Left kidney (tissue), 8 donors: ENCODE measurements at places on chromosomes 2 and 18.

DNA sequence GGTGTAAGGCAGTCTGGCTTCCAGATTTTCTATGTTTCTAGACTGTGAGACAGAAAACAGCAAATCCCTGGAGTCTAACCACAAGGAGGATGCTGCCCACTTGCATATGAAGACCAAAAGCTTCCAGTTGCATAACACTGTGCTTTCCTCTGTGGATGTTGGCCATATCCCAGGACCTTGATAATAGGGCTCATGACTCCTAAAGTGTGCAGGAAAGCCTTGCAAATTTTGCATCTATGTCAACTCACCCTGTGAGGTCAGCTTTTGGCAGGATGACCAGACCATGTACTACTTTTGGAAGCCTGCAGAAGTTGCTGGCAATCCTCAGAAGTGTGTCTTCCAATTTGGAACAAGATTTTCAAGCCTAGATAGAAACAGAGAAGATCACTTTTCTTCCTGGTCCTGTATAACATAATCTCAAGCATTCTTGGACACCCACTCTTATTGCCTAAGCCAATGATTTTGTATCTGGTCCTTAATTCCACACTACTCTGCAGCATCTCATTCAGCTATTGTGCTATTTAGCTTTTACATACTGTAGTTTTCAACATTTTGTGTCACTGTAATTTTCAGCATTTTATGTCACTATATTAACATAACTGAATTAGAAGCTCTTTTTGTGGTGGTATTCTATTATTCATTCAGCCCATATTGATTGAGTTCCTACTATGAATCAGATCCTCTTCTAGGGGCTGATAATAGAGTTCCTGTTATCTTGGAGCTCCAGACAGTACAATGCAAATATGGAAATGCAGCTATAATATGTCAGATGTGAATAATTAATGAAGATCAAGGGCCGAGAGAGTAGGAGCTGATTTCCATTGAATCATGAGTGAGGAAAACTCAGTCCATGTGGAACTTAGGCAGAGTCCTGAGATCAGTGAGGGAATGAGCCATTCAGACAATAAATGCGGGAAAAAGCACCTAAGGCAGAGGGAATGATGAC lies 85.3 kb upstream of the RAB27B start:
- DNase-seq = no peak

DNA sequence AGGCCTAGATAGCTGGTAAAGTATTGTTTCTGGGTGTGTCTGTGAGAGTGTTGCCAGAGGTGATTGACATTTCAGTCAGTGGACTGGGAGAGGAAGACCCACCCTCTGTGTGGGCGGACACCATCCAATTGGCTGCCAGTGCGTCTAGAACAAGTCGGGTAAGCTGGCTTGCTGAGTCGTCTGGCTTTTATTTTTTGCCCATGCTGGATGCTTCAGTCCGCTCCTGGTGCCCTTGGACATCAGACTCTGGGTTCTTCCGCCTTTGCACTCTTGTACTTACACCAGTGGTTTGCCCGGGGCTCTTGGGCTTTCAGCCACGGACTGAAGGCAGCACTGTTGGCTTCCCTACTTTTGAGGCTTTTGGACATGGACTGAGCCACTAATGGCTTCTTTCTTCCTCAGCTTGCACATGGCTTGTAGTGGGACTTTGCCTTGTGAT lies 24.3 kb downstream of the DIS3L2 start:
- DNase-seq = no peak

GRCh38 chr2:179226203-179226960 lies 38.2 kb downstream of the SESTD1 start:
- no peak for DNase-seq

DNA sequence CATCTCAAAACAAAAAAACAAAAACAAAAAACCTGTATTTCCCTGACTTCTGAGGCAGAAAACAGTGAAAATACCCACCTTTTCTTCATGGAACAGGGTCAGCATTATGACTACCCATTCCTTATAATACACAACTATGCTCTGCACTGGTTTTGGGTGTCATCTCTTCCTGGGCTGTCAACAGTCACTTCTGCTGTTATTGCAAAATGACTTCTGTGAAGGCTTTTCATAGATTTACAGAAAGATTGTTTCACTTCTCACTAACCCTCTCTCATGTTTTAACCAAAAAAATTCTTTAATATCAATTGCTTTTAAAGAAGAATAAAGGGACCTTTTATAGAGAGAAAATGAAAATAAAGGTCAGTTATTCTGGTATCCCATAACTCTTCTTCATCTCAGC lies 26.5 kb upstream of the PIK3C3 start:
- DNase-seq = no peak

DNA sequence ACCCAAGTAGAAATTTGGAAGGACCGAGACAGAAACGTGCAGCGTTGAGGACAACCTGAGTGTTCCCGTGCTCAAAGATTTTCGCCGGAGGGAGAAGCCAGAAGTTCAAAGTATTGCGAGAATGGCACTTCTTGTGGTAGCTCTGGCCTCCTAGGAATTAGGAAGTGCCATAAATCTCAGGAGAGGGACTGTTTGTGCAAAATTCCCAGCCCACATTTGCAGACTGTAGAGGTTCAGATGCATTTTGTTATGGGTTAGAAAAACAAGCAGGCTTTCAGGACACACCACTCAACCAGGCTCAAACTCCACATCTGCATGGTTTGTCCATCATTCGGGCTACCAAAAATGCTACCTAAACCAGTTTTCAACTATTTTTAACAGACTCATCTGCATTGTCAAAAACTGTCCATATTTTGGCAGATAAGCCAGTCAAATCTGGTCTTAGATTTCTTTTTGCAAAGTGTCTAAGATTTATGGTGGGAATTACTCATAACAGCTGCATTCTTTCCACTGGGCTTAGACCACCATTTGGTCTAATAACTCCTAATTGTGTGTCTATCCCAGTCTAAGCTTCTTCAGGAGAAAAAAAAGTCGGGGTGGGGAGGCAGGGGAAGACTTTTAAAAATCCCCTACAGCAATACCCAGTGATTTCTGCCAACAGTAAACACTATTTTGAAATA lies 422.9 kb downstream of the ARHGAP15 start:
- no peak for DNase-seq

DNA sequence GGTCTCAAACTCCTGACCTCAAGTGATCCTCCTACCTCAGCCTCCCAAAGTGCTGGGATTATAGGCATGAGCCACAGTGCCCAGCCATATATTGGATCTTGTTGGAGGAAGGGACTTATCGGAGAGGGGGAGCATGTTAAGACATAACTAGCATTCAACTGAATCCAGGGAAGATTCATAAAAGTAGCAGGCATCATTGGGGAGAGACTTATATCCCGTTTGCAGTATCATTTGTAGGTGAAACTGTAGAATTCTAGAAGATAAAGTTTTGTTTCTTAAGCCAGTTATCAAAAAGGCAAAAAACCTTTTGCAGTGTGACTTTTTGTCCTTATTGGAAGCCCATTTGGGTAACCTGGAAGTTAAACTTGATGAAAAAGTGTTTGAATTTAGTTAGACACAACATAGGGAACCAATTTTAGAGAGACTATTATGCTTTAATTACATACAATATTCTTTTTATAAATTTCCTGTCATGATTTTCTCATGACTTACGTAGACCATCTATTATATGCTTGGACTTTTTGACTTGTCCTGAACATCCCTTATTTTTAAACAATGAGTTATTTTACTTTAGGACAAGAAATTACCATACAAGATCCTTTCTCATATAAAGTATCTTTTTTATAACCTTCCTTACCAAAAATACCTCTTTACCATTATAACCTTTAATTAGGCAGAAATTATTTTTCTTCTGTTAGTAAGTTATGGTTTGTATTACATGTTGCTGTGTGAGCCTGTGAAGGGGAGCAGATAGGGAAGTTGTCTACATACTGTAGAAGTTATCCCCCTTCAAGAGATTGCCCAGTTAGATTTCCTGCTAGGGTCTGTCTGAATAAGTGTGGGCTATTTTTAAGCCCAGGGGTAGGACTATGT lies 20.3 kb downstream of the RAB3GAP1 start:
- no peak for DNase-seq

GRCh38 chr2:15645720-15646385 lies 54.2 kb downstream of the DDX1 start:
- no peak for DNase-seq

DNA sequence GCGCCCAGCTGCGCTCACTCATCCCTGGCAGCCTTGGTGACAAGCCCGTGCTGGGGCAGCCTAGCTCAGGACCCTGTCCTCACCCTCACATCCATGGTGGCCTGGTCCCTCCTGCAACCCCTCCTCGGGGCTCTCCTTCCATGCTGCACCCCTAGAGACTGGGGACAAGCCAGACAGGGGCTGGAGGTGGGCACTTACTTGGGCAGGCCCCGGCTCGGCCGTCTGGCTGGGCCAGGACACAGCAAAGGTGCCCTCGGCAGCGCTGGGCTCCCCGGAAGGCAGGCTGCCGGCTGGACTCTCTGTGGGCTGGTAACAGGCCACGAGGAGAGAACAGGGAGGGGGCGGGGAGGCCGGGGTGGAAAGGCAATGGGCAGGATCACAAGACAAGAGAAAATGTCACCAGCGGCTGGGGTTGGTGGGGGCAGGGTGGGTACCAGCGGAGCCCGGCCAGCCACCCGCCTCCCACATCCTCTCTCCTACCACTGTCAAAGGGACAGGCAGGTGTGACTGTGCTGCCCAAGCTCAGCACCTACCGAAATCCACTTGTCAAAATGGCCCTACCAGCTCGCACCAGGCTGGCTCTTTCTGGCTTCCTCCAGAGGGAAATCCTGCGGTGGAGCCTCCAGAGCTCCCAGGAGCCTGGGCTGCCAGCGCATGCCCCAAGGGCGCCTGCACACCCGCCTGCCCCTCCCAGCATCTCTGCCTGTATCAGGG lies 54.7 kb downstream of the BIN1 start:
- DNase-seq = no peak

- DNase-seq = no peak
Observed at GRCh38 chr2:107719836-107720235, 106.9 kb upstream of the RGPD4 start.

- DNase-seq = no peak
Observed at GRCh38 chr2:237287872-237288271, 126.1 kb downstream of the COL6A3 start.
